ENCODE measurements at places on chromosomes 6 and 20.

DNA sequence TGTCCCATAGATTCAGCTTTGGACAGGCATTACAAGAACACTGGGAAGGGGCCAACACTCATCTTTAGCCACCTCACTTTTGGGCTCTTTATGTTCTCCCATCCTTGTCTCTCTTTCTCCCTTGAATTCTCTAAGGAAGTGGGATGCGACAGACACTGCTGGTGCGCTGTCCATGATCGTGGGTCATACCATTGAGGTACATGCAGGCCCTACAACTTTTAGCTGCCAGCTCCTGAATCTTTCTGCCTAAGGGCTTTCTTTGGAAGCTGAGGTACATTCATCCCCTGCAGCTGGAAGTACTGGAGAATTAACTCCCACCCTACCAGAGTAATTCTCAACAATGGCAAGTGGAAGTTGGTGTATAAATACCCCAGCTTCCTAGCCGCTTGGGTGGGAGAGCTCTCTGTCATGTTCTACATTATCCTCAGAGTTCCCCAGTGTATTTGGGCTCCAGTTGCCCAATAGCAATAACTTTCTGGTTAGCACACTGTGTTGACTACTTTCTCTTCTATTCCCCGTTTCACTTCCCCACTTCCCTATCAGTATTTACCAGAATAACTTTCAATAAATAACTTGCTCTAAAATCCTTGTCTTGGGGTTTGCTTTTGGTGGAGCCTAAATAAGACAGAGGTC lies 309.4 kb upstream of the RNF24 start:
- DNase-seq = no peak

GRCh38 chr6:98056955-98057354 lies 773.9 kb upstream of the MMS22L start:
- DNase-seq = no peak

DNA sequence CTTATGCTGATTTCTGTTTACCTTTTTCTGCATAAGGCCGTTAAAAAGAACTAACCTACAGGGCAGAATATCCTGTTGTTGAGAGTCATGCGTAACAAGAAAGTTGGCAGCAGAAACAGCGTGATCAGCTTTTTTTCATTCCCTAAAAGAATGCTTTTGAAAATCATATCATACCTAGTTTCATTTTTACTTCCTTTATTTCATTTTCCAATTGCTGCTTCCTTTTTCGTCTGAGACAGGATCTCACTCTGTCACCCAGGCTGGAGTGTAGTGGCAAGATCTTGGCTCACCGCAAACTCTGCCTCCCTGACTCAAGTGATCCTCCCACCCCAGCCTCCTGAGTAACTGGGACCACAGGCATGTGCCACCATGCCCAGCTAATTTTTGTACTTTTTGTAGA lies 4.1 kb downstream of the CALHM6 start:
- DNase-seq = no peak

- no peak for DNase-seq
These were observed 61.2 kb downstream of the GFOD1 start for GRCh38 chr6:13425943-13426931.

DNA sequence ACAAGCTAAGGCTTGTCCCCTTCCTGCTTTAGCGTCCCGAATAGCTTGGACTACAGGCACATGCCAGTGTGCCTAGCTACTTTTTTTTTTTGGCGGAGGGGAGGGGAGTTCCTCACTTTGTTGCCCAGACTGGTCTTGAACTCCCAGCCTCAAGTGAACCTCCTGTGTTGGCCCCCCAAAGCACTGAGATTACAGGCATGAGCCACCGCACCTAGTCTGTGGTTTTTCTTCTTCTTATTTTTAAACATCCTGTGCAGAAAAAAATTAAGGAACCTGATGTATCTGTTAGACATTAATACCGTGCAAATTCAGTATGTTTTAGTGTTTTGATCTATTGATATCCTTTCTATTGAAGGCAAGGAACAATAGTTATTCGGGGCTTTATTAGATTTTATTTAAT lies 25.7 kb downstream of the HIVEP1 start:
- no peak for DNase-seq

DNA sequence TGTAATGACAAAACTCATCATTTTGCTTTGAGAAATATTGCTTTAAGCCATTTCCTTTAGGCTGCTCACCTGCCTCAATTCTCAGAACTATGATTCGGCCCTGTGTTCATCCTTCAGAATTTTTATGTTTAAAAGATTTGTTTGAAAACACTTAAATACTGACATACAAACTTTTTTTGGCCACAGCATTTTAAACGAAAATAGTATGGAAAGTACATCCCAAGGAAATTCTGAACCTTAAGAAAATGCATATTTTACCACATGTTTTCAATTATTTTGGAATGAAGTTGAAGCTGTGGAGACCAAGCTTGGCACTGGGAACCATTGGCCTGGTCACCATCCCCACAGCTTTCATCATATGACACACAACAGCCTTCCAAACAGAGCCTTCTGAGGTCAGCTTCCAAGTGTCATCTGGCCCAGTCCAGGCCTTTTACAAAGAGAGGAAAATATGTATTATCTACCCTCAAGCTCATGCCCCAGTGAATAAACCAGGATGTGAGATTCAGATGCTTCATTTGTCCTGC lies 83.3 kb downstream of the SOD2 start:
- DNase-seq = no peak

DNA sequence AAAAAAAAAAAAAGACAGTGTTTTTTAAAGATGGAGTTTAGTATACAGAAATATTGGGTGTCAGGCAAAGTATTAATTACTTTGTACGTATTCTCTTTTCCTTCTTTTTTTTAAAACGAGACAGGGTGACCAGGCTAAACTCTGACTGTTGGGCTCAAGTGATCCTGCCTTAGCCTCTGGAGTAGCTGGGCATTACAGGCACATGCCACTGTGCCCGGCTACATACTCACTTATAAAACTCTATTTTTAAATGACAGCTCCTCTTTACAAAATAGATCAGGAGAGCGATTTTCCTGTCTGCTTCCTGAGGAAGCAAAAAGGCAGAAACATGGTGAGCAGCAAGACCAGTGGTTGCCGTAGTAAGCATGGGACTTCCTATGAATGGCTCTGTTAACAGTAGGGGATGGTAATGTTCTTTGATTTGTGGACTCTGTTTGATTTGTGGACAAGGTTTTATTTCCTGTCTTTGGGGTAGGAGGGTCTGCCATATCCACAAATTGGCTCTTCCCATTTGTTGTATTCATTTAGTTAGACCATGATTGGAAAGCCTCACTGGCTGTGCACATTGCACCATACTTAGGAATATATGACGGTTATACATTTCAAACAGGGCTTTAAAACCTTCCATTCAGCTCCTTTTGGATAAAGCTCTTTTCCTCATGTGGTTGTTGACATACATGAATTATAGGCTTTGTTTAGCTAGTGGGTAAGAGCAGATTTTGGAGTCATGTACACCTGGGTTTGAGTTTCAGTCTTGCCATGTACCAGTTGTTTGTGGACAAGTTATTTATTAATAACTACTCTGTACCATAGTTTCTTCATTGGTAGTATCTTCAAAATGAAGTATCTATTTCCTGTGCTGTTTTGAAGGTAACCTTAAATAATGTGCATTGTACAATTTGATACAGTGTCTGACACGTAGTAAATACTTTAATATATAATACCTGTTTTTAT lies 45.1 kb downstream of the PTPRA start:
- no peak for DNase-seq

DNA sequence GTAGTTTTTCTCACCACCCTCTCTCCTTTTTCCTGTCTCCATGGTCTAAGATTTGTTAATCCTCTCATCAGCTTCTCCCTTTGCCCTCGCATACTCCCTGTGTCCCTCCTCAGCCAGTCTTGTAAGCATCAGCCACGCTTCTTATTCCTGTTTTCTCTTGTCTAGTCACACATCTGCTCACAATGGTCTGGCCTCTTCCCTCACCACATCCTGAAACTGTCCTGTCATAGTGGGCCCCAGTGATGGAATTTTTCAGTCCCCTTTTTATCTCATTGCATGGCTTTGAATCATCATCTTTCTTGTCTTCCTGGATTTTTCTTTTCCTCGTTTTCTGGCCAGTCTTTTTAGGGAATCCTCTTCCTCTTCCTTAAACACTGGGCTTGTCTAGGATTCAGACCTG lies 57.2 kb downstream of the GFRA4 start:
- DNase-seq = no peak

- DNase-seq = no peak
These were observed 176.4 kb downstream of the SOX4 start for GRCh38 chr6:21769968-21770367.

DNA sequence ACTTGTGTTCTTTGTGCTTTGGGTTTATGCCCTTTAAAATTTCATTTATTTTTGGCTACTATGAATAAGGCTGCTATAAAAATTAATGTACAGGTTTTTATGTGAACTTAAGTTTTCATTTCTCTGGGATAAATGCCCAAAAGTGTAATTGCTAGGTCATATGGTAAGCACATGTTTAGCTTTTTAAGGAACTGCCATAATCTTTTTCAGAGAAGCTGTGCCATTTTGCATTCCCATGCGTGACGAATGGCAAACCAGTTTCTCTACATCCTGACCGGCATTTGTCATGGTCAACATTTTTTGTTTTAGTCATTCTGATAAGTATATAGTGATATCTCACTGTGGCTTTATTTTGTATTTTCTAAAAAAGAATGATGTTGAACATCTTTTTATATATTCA lies 236.0 kb upstream of the SGK1 start:
- no peak for DNase-seq

GRCh38 chr6:137412562-137412961 lies 81.6 kb downstream of the OLIG3 start:
- DNase-seq = no peak

DNA sequence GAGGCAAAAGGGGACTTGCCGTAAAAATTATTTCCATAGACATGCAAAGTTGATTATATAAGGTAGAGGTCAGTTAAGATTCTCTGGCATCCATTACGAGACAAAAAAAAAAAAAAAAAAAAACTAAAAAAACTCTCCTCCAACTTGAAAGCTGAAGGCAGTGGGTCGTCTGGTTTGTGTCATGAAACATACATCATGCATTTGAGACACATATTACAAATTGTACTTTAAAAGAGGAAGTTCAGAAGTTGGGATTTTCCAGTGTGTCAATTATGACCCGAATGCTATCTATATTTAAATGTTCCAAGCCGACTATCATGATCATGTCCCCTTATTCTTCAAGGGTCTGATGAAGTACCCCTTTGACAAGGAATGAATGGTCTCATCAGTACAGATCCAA lies 125.1 kb downstream of the ZNF217 start:
- no peak for DNase-seq

DNA sequence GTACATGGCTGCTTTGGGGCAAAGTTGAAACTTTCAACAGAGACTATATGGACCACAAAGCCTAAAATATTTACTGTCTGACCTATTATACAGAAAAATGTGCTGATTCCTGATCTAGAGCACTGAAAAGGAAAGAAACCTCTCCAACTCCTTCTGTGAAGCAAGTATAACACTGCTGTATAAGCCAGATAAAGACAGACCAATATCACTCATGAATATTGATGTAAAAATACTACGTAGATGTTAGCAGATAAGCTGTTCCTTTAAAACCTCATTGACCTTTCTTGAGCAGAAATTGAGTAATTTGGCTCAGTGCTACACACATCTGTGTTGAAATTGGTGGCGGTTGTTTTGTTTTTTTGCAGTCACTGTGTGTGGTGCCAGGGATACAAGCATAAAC lies 69.9 kb upstream of the HDAC2 start:
- no peak for DNase-seq

- no peak for DNase-seq
These were observed 2.9 kb downstream of the FKBP1A start for GRCh38 chr20:1389703-1390580.

DNA sequence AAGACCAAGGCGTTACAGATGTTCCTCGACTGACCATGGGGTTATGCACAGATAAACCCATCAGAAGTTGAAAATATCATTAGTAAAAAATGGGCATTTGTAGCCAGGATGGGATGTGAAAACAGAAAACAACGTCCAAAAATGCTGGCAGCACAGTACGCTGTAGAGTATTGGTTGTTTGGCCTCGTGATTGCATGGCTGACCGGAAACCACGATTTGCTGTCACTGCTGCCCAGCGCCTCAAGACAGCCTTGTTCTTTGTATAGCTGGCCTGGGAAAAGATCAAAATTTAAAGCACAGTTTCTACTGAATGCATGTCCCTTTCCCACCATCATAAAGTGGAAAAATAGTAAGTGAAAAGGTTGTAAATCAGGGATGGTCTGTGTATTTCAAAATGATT lies 41.9 kb downstream of the MTHFD1L start:
- DNase-seq = no peak

GRCh38 chr20:23955896-23956295 lies 32.7 kb downstream of the GGTLC1 start:
- DNase-seq = no peak

GRCh38 chr6:168280899-168281245 lies 38.7 kb downstream of the DACT2 start:
- no peak for DNase-seq

- DNase-seq = no peak
These were observed 296.0 kb downstream of the ADGRG6 start for GRCh38 chr6:142597836-142598235.

DNA sequence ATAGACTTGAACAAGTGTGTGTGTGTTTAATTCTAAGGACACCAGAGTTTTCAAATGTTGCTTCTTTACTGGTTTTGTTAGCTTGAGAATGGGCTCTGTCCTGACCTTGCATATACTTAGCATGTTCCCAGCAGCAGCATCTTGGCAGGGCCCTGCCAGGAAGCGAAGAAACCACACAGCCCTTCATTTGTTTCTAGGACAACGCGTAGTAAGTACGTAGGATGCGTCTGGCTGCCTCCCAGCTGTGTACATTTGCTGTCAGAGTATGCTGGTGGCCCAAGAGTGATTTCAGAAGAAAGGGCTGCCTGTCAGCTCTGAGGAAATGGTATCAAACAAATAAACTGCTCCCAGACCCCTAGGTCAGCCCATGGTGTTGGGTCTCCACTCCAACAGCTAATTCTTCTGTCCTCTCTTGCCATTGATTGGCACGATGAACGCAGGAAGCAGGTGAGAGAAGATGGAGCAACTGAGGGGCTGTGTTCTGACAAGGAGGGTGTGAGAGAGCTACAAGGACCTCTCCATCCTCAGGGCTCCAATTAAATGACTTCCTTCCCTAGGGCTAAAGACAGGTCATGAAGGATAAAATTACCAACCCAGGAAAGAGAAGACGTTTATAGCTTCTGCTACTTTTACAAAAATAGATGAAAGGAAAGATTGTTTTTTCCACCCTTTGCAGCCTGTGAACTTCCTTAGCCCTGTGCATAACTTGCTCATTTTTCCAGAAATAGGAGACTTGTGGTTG lies 55.9 kb upstream of the HDDC2 start:
- no peak for DNase-seq

DNA sequence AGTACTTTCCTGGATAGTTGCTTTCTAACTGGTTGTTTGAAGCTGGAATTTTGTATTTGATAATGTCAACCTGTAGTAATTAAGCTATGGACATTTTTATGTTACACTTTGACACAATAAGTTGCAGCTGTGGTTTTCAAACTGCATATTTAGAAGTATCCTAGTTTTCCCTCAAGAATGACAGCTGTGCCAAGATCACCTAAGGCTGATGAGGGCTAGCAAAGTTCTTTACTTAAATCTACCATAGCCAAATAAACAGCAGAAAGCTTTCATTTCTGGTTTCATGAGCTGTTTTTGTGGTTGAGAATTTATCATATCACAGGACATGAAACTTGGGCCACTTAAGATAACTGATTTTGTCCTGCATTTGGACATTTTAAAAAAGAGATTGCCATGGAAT lies 30.6 kb downstream of the FAM229B start:
- DNase-seq = no peak

- DNase-seq = no peak
These were observed 10.1 kb downstream of the SLC22A2 start for GRCh38 chr6:160248538-160248937.
